ENCODE measurements at places on chromosomes 4 and X.

DNA sequence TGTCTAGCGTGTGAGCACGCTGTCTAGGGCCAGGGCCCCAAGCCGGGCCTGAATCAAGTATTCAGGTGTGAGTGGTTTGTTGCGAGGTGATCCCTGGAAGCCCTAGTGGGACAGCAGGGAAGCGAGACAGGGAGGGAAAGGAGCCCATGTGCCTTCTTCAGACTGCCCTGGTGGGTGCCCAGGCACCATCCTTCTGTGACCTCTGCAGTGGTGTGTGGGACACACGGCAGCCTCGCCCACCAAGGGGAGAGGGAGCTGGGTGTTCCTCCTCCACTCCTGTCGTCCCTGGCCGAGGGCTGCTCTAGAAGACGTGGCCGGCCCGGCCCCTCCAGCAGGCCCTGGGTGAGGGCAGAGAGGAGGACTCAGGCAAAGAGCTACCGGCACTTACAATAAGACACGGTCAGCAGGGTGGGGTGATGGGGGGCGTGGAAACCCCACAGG, 47.4 kb downstream of the HTRA3 start:
- no peak for DNase-seq

GRCh38 chr4:52554612-52555355, 104.3 kb downstream of the USP46 start:
- no peak for DNase-seq

DNA sequence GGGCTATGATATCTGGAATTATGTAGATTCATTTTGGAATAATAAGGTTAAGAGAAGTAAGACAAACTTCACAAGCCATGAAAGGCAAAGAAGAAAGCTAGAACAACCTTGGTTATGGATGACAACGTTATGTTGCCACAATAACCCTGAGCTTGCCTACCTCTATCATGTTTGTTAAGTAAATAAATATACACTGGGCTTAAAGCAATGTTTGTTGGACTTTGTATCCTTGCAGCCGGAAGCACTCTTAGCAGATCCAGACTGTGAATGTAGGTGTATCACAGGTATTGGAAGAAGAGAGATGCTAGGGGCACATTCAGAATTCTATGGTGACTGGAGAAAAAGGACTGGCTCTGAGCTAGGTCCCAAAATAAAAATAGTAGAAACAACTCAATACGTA, 214.4 kb downstream of the HS3ST1 start:
- DNase-seq: no peak

- peak; percentile 18 for DNase-seq
Measured at GRCh38 chr4:149370785-149371420, 444.7 kb downstream of the IQCM start.

GRCh38 chr4:176125063-176125462, 59.4 kb downstream of the WDR17 start:
- no peak for DNase-seq

DNA sequence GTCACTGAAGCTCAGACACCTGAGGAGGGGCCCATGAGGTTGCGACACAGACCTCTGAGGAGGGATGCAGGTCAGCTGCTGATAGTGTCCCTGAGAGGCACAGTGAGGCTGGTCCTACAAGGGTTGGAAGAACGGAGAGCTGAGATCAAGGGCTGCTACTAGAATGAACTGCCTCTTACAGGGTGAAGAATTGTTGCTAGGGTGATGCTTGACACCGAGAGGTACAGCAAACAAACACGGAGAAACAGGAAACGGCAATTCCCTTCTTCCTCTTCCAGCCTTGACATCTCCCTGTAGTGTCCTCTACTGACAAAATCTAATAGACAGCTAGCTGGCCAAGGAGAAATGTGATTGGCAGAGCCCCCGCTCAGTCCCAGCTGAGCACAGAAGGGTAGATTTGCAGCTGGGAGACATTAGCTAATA, 11.8 kb upstream of the HPGDS start:
- no peak for DNase-seq

DNA sequence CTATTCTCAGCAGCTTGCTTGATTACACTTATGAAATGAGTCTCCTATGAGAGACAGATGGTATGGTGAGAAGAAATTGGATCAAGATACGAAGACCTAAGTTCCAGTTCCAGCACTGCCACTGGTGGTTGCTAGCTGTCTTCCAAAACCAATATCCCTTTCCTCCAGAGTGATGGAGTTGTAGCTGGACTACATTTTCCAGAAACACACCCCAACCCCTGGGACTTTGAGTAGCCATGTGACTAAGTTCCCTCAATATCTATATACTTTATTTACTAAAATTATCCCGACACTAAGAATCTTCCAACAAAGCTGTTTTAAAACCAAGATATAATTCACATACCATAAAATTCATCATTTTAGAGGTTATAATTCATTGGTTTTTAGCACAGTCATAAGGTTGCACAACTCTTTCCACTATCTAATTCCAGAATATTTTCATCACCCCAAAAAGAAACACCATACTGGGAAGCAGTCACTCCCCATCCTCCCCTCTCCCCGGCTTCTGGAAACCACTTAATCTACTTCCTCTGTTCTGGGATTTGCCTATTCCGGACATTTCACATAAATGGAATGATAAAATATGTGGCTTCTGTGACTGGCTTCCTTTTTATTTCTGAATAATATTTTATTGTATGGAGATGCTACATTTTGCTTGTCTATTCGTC, 118.0 kb downstream of the MANBA start:
- no peak for DNase-seq

DNA sequence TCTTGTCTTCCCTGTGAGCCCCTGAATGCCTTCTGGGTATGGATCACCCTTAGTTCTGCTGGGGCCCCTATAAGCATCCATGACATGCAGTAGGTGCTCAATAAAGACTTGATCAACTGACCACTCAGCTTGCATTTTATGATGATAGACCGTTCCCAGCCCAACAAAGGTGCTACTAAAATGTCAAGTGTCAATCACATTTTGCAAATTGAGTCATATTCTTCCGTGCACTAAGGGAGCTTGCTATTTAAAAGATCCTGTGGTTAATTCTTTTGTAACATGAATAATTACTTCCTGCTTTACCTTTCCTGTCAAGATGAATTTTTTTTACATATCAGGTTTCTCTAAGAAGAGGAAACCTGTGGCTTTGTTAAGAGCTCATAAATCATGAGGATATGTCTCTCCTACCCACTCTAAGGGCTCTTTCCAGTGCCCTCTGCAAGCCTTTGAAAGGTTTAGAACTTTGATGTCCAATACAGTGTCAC, 47.6 kb downstream of the SH3KBP1 start:
- peak; percentile 74 for DNase-seq

DNA sequence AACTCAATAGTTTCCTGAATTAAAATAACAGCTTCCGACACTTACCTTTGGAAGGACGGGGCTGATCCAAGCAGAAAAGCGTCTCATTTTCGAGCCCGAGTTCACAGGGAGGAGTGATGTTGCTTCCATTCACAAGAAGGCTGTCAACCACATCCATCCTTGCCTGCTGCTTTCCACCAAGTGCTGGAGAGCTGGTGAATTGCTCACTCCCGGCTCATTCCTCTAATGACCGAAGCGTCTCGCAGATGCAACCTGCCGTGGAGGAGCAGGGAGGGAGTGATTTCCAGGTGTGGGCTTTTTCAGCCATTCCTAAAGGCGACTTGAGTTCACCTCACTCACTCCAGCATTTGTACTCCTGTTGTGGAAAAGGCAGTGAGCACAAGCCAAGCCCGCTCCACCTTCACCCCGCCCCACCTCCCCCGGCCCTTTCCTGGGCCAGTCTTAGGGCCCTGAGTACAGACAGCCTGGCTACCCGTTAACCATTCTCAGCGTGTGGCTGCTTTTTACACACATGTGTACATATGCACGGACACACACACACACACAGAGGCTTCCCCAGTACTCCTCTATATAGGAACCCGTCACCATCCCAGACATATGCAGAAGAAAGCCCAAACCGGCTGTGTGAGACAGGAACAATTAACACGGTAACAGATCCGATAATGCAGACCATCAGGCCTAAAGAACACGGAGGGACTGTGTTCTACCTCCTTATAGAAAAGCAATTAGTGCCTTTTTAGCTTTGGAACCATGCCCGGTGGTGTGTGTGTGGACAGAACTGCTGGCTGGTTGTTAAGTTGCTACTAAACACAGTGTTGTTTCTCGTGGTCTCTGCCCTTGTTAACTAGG, at the start of gene CCKAR:
Gene CCKAR (minus strand): TSS at position 374 of the 849 bp plus-strand sequence. CDS start 217 bp downstream, at position 157.
- no peak for DNase-seq

DNA sequence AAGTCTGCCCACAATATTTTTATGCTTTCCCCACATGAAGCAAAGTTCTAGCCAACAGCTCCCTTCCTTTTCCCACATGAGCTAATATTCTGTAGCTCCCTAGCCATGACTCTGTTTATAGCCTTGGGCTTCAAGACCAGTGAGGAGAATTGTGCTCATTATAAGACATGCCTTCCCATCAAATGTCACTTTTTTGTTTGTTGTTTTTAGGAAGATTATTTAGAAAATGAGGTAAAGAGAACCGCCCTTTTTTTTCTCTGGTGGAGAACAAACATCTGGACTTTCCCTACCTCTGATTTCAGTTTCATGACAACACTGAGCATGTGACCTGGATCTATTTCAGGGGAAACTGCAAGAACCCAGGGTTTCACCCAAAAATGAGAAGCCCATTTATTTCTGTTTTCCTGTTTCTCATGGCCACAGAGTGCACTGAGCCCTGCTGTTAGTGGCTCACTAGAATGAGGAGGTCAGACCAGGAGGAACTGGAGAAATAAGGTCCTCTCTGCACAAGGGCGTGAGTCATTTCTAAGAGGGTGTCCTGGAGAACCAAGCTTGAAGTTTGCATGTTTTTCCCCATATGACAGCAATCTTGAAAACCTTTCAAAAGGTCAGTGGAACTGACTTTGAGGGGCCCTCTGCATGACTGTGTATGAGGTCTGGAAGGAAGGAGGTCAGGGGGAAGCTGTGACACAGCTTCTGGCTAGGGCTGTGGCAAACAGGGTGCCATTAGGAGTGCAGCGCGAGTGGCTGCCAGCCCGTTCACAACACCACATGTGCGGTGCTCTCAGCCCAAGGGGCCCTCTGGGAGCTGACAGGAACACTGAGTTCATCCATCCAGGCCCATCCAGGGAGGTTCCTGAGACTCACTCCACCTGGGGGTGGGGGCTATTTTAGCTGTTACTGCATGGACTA, 55.2 kb downstream of the CHST7 start:
- DNase-seq: peak; percentile 58

DNA sequence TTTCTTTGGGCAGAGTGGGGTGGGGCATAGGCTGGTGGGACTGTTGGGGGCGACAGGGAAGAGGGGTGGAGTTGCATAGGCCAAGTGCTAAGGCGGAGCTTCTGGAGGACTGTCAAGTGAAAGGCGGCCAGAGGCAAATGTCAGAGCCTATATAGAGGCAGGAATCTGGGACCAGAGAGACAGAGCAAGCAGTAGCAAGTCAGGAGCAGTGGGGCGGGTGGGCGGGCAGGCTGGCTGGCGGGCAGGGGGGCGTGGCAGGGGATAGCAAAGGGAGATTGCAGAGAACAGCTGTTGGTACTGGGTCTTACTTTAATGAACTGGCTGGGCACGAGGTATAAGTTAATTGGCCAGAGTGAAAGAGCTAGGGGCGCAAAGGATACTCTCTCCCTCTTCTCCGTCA, 89.8 kb downstream of the RTL9 start:
- no peak for DNase-seq

DNA sequence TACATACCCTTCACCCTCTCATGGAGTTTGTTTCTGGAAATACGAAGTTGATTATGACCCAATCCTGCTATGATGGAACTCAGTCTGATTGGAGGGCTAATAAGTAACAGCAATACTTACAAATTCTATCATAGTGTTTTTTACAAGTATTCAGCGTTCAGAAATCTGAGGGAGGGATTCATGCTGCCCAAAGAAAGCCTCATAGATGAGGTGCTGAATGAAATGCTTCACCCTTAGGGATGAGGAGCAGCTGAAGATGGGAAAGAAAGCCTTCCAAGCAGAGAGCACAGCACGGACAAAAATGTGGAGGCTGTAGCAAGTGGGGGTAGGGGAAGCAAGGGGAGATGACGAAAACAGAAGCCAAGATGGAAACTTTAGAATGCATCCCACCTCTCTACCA, 27.9 kb upstream of the TBC1D1 start:
- no peak for DNase-seq

- DNase-seq: peak; percentile 51
Measured at GRCh38 chrX:153649178-153649914, 2.3 kb downstream of the DUSP9 start.

DNA sequence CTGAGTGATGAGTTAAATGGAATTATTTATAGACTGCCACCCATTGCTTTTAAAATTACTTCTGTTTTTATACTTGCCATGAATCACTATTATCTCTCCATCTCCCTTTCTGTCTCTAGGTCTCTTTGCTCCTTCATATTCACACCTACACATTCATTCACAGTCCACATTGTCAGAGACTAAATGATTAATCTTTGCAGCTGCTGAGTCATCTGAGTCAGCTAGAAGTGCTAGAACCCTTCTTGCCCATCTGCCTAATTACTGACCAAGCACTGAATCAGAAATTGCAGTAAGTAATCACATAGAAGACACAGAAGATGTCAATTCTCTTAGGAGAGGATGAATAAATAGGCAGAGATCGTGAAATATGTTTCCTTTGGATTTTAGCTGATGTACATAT, 31.6 kb upstream of the RPS6KA6 start:
- DNase-seq: peak; percentile 1

DNA sequence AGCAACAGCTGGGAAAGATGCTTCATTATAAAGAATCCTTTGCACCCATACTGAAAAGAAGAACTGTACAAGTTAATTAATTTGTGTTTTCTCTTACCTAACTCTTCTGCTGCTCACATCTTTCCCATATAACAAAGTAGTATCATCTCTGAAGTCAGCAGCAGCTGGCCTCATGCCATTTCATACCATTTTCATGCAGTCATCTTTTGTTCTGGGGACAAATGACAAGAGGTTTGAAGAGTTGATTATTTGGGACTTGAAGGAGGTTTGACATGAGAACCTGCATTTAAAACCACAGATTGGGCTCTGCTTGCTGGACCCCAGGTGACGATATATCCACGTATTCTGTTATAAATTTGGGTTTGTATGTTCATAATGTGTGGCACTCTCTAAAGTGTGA, 430.3 kb downstream of the SPRY1 start:
- no peak for DNase-seq

DNA sequence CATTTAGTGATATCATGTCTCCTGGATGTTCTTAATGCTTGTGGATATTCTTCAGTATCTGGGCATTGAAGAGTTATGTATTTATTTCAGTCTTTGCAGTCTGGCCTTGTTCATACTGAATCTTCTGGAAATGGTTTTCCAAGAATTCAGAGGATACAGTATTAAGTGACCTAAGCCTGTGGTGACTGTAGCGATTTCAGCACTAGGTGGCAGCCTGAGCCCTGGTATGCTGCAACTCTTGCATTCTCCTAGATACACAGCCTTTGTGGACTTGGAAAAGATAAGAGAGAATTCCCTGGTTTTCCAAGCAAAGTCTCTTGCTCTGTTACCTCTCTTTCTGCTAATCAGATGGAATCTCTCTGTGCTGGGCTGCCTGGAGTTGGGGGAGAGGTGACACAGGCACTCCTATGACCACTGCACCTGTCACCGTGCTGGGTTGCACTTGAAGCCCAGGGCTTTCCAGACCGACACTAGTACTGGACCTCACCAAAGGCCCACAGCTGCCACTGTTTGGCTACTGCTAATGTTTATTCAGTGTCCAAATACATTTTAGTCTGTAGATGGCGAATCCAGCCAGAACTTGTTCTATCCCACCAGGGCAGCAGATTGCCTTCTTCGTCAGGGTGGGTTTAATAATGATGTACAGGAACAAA, 19.3 kb upstream of the SPIN2A start:
- DNase-seq: peak; percentile 4

- DNase-seq: no peak
Measured at GRCh38 chr4:993111-994029, at the start of gene SLC26A1. Gene SLC26A1, minus strand, starts transcription at chr4:993404. Its CDS starts 1,701 bp downstream, at chr4:991703.

GRCh38 chr4:24991015-24991414, 39.7 kb downstream of the LGI2 start:
- no peak for DNase-seq

GRCh38 chr4:149112109-149112508, 669.9 kb upstream of the NR3C2 start:
- DNase-seq: no peak

Measured in activated CD4-positive, alpha-beta T cell treated with anti-CD3 and anti-CD28 coated beads, Interleukin-10, Interleukin-2, amounts not matched to agents 100 ng/mL and 50 ng/mL, durations not matched to agents 16 hours and 8 hours (primary cell).